ENCODE measurements at places on chromosomes 1 and 21.

DNA sequence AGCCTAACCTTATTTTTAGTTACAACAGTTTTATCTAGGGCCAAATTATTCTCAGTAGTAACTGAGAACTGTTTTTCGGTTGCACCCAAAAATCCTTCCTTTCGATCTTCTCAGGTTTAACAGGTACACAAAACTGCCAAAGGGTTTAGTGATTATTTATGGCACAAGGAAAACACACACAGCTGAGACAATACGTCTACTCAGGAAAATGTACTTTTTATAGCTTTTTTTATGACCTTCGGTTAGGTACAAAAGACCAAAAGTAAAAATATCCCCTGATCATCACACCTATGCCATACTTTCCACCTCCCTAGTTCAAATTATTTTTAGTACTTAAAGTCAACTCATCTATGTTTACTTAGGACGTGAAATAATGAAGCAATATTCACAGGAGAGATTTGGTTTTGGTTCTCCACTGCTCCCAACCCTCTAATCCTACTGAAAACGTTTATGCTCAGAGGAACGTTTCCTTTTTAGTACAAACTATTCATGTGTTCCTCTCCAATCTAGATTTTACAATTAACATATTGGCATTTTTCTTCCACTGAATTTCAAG lies 48.7 kb downstream of the TTLL7 start:
- no peak for DNase-seq

GRCh38 chr1:224718470-224719053 lies 102.4 kb downstream of the CNIH3 start:
- no peak for DNase-seq

GRCh38 chr1:152165286-152166077 lies 6.5 kb upstream of the RPTN start:
- no peak for DNase-seq

DNA sequence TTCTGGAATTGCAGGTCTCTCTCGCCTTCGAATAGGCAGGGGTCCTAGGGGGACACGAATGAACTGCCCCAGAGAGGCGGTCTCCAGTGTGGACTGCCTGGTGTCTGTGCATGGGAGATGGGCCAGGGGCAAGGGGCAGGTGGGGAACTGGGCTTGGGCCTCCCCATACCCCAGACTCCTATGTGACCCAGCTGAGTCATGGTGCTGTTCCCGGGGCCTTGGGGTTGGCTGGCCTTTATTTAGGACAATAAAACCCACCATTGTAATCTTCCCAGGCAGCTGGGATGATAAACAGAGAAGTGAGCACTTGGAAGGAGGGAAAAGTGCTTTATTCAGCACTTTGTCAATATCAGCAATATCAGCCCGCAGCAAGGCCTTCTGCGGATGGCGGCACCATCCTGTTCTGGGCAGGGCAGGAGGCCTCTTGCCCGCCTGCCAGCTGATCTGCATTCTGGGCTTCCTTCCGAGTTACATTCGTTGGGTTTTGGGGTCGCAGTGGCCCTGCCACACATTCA lies 209.0 kb upstream of the TMEM51 start:
- no peak for DNase-seq

DNA sequence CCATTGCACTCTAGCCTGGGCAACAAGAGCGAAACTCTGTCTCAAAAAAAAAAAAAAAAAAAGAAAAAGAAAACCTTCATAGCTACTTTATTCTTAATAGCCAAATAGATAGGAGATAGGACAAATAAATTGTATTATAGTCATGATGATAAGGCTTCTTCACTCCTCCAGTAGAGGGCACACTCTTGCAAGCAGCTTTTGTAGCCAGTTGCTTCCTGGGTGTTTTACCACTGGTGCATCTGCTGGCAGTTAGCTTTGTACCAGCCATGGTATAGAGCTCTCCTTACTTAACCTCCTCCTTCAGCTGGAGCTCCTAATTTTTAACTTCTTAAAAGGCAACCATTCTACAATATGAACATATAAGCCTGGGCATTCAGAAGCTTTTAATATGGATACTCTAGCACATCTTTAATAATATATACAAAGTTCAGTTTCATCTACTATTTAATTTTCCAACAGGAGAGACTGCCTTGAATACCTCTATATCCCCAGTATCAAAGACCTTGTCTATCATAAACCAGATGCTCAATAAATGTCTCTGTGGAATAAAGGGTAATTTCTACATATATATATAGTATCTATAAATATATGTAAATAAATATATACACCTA lies 35.8 kb downstream of the EVI5 start:
- peak; percentile 78 for DNase-seq

DNA sequence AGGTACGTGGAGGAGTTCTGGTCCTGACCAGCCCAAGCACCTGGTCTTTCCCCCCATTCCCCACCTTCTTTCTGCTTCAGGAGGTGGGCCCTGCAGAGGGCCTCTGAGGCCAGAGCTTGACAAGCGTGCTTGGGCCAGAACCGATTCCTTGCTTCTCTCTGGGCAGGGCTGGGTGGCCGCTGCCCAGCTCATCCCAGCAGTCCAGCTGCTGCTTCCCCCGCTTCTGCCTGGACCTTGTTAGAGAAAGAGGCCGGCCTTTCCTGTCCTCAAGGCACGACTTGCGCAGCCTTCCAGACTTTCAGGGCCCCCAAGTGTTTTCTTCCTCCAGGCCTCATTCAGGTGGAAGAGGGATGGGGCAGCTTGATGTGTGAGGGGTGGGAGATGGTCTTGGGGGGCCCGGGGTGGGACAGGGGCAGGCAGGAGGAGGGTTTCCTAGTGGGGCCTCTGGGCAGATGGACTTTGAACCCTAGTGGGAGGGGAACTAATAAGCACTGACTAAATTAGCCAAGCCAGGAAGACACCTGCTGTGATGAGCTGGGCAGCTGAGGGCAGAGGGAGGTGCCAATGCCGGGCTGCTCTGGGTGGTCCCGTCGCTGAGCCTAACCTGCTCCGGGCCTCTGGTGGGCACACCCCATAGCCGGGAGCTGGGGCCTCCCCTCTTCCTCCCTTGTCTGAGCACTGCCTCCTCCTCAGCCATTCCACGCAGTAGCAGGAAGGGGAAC lies 36.5 kb downstream of the ARHGEF10L start:
- DNase-seq = peak; percentile 89

GRCh38 chr21:35682904-35683549 lies 377.3 kb downstream of the SETD4 start:
- no peak for DNase-seq

- DNase-seq = no peak
These were observed 8.9 kb downstream of the YBX1 start for GRCh38 chr1:42691157-42691498.

GRCh38 chr1:157626099-157626498 lies 28.2 kb upstream of the FCRL4 start:
- peak; percentile 36 for DNase-seq

- DNase-seq = no peak
These were observed 4.4 kb downstream of the PDE9A start for GRCh38 chr21:42657676-42658319.

Data from small intestine (tissue), 16 donors.